ENCODE measurements at places on chromosomes 7 and 10.

DNA sequence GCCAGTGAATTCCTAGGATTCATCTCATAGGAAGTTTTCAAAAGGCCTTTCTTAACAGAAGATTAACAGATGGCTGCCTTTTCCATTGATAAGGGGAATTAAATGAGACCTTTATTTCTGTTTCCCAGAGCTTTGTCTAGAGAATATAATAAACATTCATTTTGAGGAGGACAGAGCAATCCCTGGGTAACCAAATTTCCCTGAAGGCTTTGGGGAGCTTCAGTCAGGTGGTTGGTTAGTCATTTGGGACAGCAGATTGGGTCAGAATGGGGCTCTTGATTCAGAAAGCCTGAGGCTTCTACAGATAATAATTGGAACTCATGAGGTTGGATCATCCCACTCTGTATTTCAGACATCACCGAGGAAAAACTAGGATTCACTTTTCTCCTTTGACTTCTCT is 21.8 kb downstream of the MXI1 start:
- no peak for DNase-seq

DNA sequence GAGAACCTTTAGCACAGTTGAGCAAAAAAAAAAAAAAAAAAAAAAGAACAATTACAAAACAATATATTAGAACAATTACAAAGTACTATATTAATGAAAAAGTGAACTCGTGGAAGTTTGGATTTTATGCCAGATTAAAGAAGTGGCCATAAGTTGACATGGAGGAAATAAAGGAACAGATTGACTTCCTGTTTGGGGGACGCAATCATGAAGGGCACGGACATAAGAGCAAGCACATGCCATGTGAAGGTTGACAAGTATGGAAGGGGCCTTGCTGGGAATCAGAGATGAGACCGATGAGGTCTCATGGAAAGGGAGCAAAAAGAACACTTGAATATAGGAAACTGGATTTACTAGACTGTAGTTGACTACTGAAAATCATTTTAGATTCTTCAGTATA is 61.7 kb downstream of the ICA1 start:
- DNase-seq = no peak

- no peak for DNase-seq
Measured at GRCh38 chr7:156127166-156128134, 315.2 kb upstream of the SHH start.

DNA sequence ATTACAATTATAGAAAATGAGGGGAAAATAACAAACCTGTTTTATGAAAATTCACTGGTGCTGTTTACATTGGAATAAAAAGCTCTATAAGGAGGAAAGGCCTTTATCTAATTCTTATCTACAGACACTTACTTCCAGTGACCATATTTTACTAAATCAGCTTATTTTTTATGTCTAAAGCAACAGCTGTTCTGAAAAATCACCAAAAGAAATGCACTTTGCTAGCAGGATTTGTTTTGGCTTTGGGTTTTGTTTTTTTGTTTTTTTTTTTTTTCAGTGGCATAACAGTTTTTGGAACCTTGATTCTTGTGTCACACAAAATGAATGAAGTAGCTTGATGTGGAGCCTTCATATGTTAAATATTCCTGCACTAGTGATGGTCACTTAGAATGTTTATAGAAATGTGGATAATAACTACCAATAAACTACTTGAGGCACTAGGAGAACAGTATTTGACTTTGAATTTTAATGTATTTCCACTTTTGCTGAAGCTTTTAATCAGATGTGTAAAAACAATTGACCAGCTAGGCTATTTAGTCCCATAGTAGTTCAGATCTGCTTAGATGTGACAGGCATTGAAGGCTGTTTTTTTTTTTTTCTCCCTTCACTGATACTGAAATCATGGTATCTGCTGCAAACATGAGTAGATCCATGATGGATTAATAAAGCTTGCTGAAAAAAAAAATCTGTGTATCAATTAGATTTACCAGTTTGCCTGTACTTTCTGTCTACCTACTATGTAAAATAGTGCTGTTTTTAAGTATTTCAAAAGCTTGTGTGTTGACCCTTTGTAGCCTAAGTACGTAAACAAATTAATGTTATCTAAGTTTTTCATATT is 2.8 kb downstream of the ARL4A start:
- no peak for DNase-seq

DNA sequence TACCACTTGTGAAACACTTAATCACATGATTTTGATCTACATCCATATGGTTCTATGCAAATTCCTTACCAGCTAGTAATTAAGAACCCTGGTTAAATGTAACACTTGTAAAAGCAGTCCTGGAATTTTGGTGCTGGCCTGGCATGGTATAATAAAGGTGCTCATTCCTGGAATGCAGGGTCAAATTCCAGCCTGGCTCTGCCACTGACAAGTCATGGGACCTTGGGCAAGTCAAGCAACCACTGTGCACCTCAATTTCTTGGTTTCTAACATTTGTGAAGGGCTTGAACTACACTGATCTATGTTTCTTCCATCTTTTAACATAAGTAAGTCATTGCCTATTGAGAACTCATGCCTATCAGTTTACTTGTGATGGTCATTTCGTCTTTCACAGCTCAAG is 91.9 kb upstream of the PIK3CG start:
- no peak for DNase-seq

- DNase-seq = no peak
Measured at GRCh38 chr7:64869912-64870562, 33.0 kb upstream of the ZNF273 start.

- DNase-seq = no peak
Measured at GRCh38 chr7:2659556-2660358, 28.0 kb downstream of the TTYH3 start.

DNA sequence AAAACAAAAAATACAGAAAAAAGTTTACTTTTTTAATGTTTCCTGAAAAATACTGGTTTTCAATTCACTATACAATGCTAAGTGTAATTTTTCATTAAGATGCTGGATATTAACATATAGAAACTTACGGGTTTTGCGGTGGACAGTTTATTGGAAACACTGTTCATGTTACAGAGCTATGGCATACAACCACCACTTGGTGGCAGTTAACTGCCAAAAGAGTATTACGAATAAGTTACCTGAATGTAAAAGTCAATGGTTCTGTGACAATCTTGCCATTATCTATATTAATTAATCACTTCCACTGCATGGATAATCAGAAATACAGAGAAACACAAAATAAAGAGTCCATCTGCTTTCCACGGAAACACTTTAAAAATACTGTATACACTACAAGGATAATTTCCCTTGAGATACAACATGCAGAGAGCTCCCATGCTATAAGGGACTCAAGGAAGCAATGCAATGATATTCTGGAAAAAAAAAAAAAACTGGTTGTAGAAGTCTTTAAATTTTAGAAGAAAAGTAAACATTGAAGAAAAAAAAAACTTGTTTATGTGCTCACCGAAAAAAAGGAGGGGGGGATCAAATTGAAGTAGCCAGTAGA is 97.0 kb downstream of the TPK1 start:
- DNase-seq = no peak

DNA sequence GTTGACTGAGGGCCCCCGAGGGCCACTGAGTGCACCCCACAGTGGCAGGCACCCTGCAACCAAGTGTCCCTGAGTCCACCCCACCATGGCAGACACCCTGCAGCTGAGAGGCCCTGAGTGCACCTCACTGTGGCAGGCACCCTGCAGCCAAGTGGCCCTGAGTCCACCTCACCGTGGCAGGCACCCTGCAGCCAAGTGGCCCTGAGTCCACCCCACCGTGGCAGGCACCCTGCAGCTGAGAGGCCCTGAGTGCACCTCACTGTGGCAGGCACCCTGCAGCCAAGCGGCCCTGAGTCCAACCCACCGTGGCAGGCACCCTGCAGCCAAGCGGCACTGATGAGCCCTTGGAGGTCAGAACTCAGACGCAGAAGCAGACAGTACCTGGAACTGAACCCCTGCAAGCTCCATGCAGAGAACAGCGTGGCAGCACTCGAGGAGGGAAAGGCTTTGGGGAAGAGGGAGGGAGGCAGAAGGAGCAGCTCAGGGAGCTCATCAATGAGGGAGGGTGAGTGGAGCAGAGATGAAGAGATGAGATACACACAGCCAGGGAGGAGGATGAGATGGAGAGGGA is 156.5 kb downstream of the WDR37 start:
- no peak for DNase-seq

DNA sequence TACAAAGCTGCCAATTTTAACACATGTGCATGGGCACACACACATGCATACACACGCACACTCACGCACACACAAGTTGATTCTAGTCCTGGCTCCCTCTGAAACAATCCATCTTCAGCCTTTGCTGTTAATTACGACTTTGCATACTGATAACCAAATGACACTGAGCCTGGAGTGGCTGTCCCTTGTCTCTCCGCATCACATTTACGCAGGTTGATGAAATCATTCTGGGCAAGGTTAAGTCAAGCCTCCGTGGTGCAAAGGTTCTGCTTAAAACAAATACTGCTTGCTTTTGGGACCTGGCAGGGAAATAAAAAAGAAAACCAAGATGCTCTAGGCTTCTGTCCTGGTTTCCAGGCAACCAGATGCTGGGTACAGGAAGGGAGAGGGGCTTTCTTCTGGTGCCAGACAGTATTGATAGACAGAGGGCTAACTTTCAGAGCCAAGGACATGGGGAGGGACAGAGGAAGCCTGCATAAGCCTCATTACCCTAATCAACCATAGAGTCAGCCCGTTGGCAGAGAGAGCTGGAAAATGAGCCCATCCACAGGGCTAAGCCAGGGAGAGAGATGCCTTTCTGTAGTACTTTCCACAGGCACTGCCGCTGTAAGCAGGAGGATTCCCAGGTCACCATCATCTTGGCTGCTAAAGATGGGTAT is 233.0 kb downstream of the WDR11 start:
- DNase-seq = no peak

GRCh38 chr10:24128066-24128730 is 80.7 kb upstream of the KIAA1217 start:
- DNase-seq = no peak

GRCh38 chr10:130359711-130360110 is 223.5 kb downstream of the GLRX3 start:
- DNase-seq = no peak

DNA sequence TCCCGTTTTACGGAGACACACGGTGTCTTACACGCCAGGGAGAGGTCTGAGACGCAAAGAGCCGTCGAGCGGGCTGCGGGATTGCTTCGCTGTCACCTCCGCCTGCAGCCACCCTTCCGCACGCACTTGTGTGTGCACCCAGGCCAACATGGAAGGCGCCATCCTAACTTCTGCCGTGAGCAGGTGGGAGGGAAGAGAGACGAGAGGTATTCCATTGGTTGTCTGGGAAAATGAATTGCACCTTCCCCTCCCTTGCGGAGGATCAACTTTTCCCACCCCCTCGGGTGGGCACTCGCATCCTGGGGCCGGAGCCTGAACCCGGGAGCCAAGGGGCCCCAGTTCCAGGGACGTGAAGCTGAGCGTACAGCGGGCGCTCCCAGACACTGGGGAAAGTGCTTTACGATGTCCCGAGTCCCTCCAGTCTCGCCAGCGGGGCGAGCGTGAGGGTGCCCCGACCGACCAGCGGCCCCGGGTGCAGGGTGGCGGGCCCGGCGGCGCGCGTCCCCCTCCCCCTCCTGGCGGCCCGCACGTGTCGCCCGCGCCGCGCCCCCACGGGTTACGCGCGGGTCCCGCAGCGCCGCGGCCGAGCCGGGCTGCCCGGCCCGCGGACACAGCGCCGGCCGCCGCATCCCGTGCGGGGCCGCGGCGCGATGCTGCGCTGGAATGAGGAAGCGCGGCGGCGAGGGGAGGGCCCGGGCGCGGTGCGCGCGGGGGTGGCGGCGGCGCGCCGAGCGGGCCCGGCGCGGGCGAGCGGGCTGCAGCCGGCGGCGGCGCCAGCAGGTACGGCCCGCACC is 984 bp upstream of the IKZF1 start:
- no peak for DNase-seq

Measured in amniotic stem cell (primary cell).